Transverse colon (tissue), 4 donors: ENCODE measurements at places on chromosomes 12 and 14.
A peak's percentile ranks its signal among the peaks of the same experiment; 100 is the strongest.

GRCh38 chr14:30195941-30196340, 268.3 kb upstream of the PRKD1 start:
- peak overlapping the region; percentile 35 for H3K27ac ChIP-seq
- H3K4me3 ChIP-seq, result no peak overlapping the region
- H3K36me3 ChIP-seq, result no peaks in the 10 kb centered on the region
- no peaks in the 10 kb centered on the region for H3K4me1 ChIP-seq
- H3K27me3 ChIP-seq, result no peaks in the 10 kb centered on the region
- no peak for DNase-seq

- no peak overlapping the region for H3K27ac ChIP-seq
- H3K27me3 ChIP-seq, result no peaks in the 10 kb centered on the region
- H3K4me1 ChIP-seq, result peaks cover 6% of the 10 kb centered on the region
- no peak overlapping the region for H3K4me3 ChIP-seq
Measured at GRCh38 chr14:104221071-104221625, 82.8 kb downstream of the KIF26A start.

- H3K4me1 ChIP-seq, result no peaks in the 10 kb centered on the region
- H3K27ac ChIP-seq, result no peak overlapping the region
- H3K36me3 ChIP-seq, result no peaks in the 10 kb centered on the region
Measured at GRCh38 chr12:3206536-3207072, 129.4 kb downstream of the TSPAN9 start.

DNA sequence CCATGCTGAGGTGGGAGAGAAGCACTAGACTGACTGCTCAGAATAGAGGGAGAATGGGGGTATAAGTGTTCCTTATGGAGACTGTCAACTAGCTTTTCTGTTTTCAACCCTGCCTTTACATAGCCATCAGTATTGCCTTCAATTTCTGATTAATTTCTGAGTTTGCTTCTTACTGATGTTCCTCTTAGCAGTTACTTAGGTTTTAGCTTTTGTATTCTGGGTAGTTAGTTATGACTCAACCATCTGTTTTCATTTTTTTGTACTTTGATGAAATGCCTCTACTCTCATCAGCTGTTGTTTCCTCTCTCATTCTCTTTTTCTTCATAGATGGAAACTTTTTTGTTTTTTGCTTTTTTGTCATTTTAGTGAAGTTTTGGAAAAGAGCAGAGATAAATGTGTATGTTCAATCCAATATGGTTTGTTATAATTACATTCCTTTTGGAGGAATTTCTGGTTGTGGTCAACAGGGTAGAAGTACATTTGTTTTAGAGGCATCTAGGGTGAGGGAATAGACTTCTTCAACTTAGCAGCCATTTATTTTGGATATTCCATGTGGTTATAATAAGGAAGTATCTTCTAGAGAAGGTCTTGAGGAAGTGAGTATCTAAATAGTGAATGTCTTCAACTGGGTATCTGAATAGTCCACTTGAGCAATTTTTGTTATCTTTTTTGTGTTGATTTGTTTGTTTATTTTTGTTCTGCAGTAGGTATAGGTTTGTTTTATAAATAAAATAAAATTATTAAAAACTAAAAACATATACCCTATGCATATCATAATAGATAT, 29.6 kb downstream of the PMCH start:
- H3K4me3 ChIP-seq, result no peak overlapping the region
- H3K4me1 ChIP-seq, result no peaks in the 10 kb centered on the region
- no peaks in the 10 kb centered on the region for H3K27me3 ChIP-seq
- H3K27ac ChIP-seq, result no peak overlapping the region
- H3K36me3 ChIP-seq, result no peaks in the 10 kb centered on the region

- no peaks in the 10 kb centered on the region for H3K36me3 ChIP-seq
- no peak for DNase-seq
- no peaks in the 10 kb centered on the region for H3K4me1 ChIP-seq
- no peak overlapping the region for H3K4me3 ChIP-seq
- H3K27ac ChIP-seq, result no peak overlapping the region
Measured at GRCh38 chr12:78210506-78210860, 379.8 kb downstream of the NAV3 start.

- H3K27me3 ChIP-seq, result peaks cover 63% of the 10 kb centered on the region
- no peaks in the 10 kb centered on the region for H3K36me3 ChIP-seq
- H3K27ac ChIP-seq, result no peak within 1 kb of the TSS
Measured at GRCh38 chr14:69879175-69880043, at the start of gene SMOC1. TSS of gene SMOC1 (plus strand) at chr14:69879416. CDS start at chr14:69879679, 263 bp downstream.

- H3K4me3 ChIP-seq, result no peak overlapping the region
- no peak for DNase-seq
- no peaks in the 10 kb centered on the region for H3K36me3 ChIP-seq
- no peaks in the 10 kb centered on the region for H3K27me3 ChIP-seq
- H3K4me1 ChIP-seq, result no peaks in the 10 kb centered on the region
Measured at GRCh38 chr14:21891921-21892320, 218.3 kb upstream of the OR4E1 start.

GRCh38 chr12:46549527-46550265, 177.1 kb upstream of the SLC38A2 start:
- H3K36me3 ChIP-seq, result no peaks in the 10 kb centered on the region
- H3K4me3 ChIP-seq, result no peak overlapping the region
- no peak overlapping the region for H3K27ac ChIP-seq
- H3K4me1 ChIP-seq, result no peaks in the 10 kb centered on the region
- no peak for DNase-seq

GRCh38 chr14:82719617-82720016, 1186.0 kb upstream of the SEL1L start:
- H3K27me3 ChIP-seq, result no peaks in the 10 kb centered on the region
- H3K4me1 ChIP-seq, result no peaks in the 10 kb centered on the region
- H3K36me3 ChIP-seq, result no peaks in the 10 kb centered on the region
- H3K27ac ChIP-seq, result no peak overlapping the region

- DNase-seq, result no peak
- no peaks in the 10 kb centered on the region for H3K27me3 ChIP-seq
- no peak overlapping the region for H3K27ac ChIP-seq
- no peaks in the 10 kb centered on the region for H3K4me1 ChIP-seq
Measured at GRCh38 chr12:67141296-67142018, 127.7 kb upstream of the CAND1 start.

DNA sequence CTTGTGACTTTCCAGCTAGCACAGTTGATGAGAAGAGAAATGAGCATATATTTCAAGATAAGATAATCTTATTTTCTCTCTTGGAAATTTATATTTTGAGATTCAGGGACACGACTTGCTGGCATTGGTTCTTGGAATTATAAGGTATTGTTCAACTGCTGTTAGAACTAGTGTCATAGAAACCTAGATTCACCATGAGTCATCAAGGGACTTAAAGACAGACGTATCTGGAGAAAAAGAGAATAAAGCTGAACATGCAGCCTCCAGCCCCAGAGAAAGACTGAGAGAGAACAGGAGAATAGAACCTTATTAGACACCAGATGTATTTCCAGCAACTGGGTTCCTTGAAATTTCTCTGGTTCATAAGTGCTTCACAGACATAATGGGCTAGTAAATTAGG, 194.4 kb upstream of the PPFIA2 start:
- no peak overlapping the region for H3K27ac ChIP-seq
- no peak for DNase-seq
- H3K36me3 ChIP-seq, result no peaks in the 10 kb centered on the region
- H3K27me3 ChIP-seq, result no peaks in the 10 kb centered on the region
- H3K4me1 ChIP-seq, result no peaks in the 10 kb centered on the region

DNA sequence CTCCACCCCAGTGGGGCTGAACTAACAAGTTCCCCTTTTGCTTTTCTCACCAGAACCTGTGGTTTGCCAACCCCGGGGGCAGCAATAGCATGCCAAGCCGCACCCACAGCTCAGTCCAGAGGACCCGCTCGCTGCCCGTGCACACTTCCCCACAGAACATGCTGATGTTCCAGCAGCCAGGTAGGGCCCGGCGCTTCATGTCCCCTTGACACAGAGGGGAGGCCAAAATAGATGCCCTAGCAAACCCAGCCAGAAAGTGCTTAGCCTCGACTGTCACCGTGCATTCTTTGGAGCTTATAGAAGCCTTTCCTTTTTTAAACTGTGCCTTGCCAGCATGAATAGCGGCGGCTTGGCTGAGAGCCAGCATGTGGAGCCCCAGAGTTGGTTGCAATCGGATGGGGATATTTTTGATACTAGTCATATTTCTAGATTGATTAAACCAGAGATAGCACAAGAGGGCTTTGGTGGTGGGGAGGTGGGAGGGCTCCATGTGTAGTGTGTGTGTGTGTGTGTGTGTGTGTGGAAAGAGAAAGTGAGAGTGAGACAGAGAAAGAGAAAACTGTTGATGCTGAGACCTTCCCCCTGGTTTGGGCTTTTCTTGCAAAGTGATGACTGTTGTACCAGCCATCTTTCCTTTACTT, 126.1 kb downstream of the GCH1 start:
- DNase-seq, result peak; percentile 48
- H3K36me3 ChIP-seq, result no peaks in the 10 kb centered on the region
- no peak overlapping the region for H3K4me3 ChIP-seq
- peaks cover 7% of the 10 kb centered on the region for H3K4me1 ChIP-seq
- H3K27me3 ChIP-seq, result no peaks in the 10 kb centered on the region
- no peak overlapping the region for H3K27ac ChIP-seq

- no peak overlapping the region for H3K4me3 ChIP-seq
- no peak for DNase-seq
- no peak overlapping the region for H3K27ac ChIP-seq
Measured at GRCh38 chr14:52463375-52463774, 88.9 kb downstream of the TXNDC16 start.

DNA sequence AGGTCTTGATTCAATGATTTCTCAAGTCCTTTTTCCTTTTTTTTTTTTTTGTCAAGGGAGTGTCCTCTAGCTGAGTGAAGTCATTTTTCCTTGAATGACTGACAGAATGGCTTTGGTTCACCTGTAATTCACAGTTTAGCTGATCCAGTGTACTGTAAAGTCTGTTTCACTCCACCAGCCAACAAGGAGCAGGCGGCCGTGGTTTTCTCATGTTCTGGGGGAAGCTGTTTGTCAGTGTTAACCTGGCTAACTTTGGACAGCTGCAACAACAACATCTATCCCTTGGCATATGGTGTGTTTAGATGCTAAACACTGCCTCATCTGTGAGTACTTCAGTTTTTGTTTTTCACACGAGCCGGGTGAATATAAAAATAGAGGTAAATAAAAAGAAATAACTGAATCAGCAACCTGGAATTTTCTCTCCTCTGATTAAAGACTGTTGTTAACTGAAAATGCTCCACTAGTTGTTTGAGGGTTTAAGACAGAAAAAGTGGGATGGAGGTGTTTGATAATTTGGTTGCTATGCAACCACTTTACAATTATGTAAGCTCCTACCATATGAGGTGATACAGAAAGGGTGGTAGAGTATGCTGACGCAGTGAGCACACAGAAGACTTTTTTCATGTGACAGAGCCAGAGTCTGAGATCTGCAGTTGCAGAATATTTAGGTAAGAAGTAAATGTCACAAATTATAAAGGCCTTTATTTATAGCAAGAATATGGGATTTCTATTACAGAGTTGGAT, 50.3 kb upstream of the SLC2A13 start:
- H3K4me3 ChIP-seq, result no peak overlapping the region
- H3K36me3 ChIP-seq, result no peaks in the 10 kb centered on the region
- no peaks in the 10 kb centered on the region for H3K4me1 ChIP-seq
- no peak overlapping the region for H3K27ac ChIP-seq

GRCh38 chr14:36826614-36827013, 165.0 kb downstream of the PAX9 start:
- no peaks in the 10 kb centered on the region for H3K27me3 ChIP-seq
- H3K27ac ChIP-seq, result no peak overlapping the region
- no peaks in the 10 kb centered on the region for H3K4me1 ChIP-seq
- no peak overlapping the region for H3K4me3 ChIP-seq
- no peak for DNase-seq

GRCh38 chr14:46147452-46147851, 504.1 kb downstream of the RPL10L start:
- no peaks in the 10 kb centered on the region for H3K27me3 ChIP-seq
- H3K4me1 ChIP-seq, result no peaks in the 10 kb centered on the region
- no peaks in the 10 kb centered on the region for H3K36me3 ChIP-seq
- no peak overlapping the region for H3K4me3 ChIP-seq

DNA sequence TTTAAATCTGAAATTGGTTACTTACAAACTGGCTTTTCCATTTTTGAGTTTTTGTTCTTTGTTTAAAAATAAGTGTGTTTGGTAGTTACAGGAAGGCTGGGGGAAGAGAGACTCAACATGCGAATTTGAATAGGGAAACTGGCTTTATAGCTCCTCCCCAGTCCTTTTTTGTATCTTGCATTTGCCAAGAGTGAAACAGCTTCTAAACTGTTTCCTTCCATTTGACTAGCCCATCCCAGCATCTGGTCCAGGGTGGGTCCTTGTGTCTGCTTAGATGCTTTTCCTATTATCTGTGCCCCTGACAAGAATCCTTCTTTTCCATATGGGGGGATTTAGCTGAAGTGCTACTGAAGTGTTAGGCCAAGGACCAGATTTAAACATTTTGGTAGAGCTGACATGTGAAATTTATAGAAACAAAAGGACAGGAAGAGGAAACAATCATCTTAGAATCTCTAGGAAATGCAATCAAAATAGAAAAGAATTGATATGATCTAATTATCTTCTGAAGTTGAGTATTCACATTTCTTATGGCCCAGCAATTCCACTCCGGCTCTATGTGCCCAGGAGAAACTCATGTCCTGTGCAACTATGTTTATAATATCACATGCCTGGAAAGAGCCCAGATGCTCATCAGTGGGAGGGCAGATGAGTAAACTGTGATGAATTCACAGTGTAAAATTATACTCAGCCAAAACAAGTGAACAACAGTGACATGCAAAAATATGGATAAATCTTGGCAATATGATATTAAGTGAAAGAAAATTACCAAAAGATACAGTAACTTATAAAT, 7.4 kb downstream of the SMOC1 start:
- no peak overlapping the region for H3K27ac ChIP-seq
- no peak for DNase-seq
- no peak overlapping the region for H3K4me3 ChIP-seq
- no peaks in the 10 kb centered on the region for H3K4me1 ChIP-seq

DNA sequence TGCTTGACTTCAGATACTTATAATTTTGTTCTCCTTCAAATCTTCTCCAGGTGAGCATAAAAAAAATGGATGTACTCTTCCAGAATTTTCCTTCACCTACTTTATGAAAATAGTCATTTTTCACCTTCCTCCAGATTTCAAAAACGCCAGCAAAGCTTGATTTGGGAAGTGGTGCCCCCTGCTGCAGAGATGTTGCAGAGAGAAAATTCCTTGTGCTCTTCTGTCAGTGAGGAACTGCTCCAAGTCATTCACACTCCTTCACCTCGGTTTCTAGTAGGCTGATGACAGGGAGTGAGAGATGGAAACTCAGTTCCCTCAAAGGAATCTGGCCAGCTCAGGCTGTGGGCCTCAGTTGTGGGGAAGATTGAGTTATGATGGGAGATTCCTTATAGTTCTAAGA, 24.2 kb upstream of the RNASE3 start:
- DNase-seq, result no peak
- H3K27ac ChIP-seq, result no peak overlapping the region
- H3K4me1 ChIP-seq, result no peaks in the 10 kb centered on the region
- no peaks in the 10 kb centered on the region for H3K36me3 ChIP-seq
- H3K27me3 ChIP-seq, result peaks cover 4% of the 10 kb centered on the region
- H3K4me3 ChIP-seq, result no peak overlapping the region

GRCh38 chr14:72126561-72126960, 194.3 kb downstream of the RGS6 start:
- H3K27me3 ChIP-seq, result no peaks in the 10 kb centered on the region
- no peak overlapping the region for H3K27ac ChIP-seq
- DNase-seq, result no peak
- H3K4me1 ChIP-seq, result peaks cover 6% of the 10 kb centered on the region
